ENCODE measurements at places on chromosomes 6 and 20.
A peak's percentile ranks its signal among the peaks of the same experiment; 100 is the strongest.

DNA sequence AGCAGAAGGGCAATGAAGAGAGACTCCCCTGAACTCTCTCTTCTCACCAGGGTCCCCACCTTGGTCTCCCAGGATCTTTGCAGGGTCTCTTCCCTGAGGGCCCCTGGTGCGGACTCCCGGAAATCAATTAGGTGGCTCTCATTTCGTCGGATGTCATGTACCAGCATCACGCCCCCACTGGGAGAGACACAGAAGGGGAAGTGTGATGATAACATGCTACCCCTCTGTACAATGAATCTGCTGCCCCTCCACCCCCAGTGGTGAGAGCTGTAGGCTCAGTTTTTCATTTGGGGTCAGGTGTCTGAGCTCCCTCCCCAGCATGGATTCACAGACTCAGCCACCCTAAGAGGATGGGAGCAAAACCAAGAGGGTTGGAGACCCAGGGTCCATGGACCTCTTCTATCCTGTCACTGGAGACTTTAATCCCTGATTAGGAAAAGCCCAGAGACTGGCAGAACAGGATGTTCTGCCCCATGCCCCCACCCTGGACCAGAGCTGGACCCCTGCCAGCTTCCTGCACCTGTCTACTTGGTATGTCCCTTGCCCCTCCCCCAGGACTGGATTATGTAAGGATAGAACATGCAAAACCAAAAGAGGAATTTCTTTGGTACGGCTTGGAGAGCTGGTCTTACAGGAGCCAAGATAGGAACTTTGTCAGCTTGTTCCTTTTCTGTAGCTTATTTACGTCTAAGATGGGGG lies 11.1 kb downstream of the GGT7 start:
- DNase-seq = no peak

- no peak for DNase-seq
Observed at GRCh38 chr6:96542702-96543101, 20.2 kb upstream of the FHL5 start.

GRCh38 chr6:50962213-50962759 lies 143.6 kb downstream of the TFAP2B start:
- no peak for DNase-seq

- no peak for DNase-seq
Observed at GRCh38 chr6:49553384-49553783, 2.9 kb downstream of the C6orf141 start.

GRCh38 chr6:125753218-125753936 lies 3.9 kb downstream of the HEY2 start:
- DNase-seq = no peak

DNA sequence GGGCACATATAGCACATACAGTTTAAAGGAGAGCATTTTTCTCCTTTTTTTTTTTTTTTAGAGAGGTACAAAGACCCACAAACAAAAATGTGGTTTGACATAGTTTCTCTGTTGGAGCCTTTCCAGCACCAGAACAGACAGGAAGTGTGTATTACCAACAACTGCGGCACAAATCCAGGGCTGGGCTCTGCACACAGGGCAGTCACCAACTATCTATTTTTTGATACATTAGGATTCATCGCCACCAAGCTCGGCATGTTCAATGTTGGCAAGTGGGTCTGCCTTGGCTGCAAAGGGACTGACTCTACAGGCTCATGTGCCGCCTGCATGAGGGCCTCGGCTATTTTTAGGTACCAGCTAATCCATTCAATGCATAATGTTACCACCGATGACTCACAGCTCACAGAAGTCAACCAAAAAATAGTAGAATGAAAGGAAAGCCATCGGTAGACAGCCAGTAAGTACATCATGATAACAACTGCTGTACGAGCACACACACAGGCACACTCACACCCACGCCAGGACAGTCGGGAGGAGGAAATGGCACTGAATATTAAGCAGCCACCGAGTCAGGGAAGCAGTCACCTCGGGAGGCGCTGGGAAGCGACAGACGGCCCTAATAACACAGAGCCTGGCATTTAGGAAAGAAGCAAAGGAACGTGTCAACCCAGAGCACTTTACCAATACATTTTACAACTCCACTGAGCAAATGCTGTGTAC lies 81.6 kb downstream of the GMPR start:
- DNase-seq = peak; percentile 53

- DNase-seq = no peak
Observed at GRCh38 chr6:16572943-16573342, 188.3 kb downstream of the ATXN1 start.

DNA sequence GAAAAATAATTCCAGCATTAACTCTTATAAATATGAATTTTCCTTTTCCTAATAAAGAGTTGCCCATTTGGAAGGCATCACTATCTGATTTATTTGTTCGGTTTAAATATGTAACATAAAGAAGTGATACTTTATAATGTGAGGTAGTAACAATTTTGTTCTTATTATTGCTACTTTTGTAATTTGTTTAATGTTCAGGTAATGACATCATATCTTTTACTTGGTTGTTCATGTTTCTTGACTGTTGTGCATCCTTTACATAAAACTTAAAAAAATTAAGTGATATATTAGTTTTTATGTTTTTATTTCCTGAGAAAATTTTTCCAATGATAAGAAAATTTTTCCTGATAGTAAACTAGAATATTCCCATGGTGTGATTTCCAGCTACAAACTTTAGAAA lies 124.6 kb downstream of the AFG1L start:
- no peak for DNase-seq

- no peak for DNase-seq
Observed at GRCh38 chr6:21305893-21306332, 287.6 kb upstream of the SOX4 start.

GRCh38 chr6:135962731-135963130 lies 111.2 kb downstream of the PDE7B start:
- no peak for DNase-seq

GRCh38 chr20:53840532-53840931 lies 229.9 kb downstream of the BCAS1 start:
- DNase-seq = no peak

DNA sequence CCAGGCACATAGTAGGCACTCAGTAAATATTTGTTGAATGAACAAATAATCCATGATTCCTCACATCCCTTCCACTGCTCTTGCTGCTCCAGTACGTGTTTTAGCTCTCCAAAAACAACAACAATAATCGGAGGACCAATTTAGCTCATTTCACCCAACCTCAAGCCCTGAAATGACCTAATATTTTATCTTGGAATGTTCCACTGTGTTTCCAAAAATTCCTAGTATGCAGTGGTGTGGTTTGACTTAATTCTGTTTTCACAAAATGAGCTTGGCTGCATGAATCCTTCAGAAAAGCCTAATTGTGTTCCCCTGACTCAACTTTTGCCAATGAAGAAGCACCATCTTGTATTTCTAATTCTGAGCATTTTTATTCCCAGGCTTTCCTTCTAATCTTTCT lies 168.0 kb upstream of the PHACTR1 start:
- DNase-seq = no peak

- DNase-seq = peak; percentile 78
Observed at GRCh38 chr6:149271348-149272340, 45.9 kb upstream of the TAB2 start.

GRCh38 chr20:61956396-61957342 lies 109.0 kb downstream of the TAF4 start:
- DNase-seq = no peak

- DNase-seq = no peak
Observed at GRCh38 chr20:44642203-44643153, 9.0 kb downstream of the ADA start.

- no peak for DNase-seq
Observed at GRCh38 chr6:718345-718744, 25.4 kb upstream of the EXOC2 start.
